Aorta (tissue), 5 donors: ENCODE measurements at places on chromosomes 13 and 19.
A peak's percentile ranks its signal among the peaks of the same experiment; 100 is the strongest.

DNA sequence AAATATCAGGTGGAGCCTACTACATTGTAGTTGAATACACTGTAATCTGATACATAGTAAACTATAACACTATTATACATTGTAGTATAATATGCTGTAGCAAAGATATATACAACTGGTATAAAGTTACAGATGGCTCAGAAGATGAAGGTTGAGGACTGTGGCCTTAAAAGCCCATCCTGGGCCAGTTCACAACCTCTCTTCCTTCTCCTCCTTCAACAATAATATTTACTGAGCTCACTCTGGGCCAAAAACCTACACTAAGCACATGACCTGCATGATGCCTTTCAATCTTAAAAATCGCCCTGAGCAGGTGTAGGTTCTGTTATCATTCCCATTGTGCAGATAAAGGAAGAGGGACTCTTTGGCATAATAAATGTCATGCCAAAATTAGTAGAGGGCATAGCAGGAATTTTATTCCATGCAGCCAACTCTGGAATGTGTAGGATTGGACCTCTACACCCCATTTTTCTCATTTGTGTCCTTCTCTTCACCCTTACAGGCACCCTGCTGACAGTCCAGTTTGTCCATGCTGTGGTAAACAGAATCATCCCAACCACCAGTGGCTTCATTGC lies 14.6 kb upstream of the SIN3B start:
- DNase-seq, result no peak

DNA sequence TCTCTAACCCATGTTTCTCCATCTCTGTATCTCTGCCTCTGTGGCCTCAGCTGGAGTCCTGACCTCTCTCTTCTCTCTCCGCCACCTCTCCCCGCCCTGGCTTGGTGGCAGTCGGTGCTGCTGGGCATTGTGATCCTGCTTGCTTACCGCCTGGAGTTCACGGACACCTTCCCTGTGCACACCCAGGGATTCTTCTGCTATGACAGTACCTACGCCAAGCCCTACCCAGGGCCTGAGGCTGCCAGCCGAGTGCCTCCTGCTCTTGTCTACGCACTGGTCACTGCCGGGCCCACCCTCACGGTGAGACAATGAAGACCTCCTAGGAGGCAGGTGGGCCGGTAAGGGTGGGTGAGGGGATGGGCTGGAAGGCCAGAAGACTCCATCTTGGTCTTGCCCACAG lies 4.2 kb downstream of the PLPPR2 start:
- no peak for DNase-seq

GRCh38 chr13:41678249-41678648 lies 220.9 kb downstream of the RGCC start:
- DNase-seq, result no peak

GRCh38 chr13:94712812-94713560 lies 641 bp upstream of the SOX21 start:
- DNase-seq, result peak; percentile 46

GRCh38 chr19:18172331-18173053 lies 1.1 kb upstream of the IFI30 start:
- DNase-seq, result no peak

- no peak for DNase-seq
Observed at GRCh38 chr19:41844601-41845000, at the start of gene LYPD4. TSS of gene LYPD4 (minus strand) at chr19:41844683. CDS start at chr19:41839285, 5,398 bp downstream.

DNA sequence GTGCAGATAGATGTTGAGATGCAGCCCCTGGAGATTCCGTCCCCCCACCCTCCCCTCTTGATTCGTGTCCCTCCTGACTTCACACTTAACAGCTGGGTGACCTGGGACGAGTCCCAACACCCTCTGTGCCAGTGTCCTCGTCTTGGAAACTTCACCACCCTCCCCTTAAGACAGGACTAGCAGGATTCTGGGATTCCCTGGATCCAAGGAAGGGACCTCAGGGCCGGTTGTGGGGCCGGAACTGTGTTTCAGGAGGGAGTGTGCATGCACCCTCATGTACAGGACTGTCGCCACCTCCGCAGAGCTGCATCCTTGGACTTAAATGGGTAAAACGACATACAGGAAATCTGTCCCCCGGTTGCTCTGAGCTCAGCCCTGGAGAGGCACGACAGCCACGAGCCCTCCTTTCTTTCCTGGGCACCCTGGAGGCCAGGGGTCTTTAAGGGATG lies 990 bp downstream of the MYO9B start:
- no peak for DNase-seq

GRCh38 chr19:3565139-3565538 lies 7.6 kb upstream of the HMG20B start:
- no peak for DNase-seq

- DNase-seq, result peak; percentile 82
Observed at GRCh38 chr19:50658441-50659317, 9.4 kb downstream of the C19orf81 start.

DNA sequence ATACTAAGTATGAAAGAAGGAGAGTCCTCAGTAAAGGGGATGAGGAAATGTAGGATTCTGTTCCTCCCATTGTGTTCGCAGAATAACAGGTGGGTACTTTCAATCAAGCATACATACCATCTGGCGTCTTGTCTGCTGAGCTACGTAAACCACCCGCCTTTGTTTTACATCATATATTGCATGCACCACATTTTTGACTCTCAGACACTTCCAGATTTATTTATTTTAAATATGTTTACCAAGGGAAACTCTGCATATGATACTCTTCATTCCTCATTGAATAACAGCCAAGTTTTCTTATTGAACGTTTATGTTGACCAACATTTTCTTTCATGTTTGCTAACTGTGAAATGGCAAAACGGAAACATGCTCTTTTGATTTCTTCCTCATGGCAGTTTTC lies 174.1 kb downstream of the FGF14 start:
- no peak for DNase-seq

DNA sequence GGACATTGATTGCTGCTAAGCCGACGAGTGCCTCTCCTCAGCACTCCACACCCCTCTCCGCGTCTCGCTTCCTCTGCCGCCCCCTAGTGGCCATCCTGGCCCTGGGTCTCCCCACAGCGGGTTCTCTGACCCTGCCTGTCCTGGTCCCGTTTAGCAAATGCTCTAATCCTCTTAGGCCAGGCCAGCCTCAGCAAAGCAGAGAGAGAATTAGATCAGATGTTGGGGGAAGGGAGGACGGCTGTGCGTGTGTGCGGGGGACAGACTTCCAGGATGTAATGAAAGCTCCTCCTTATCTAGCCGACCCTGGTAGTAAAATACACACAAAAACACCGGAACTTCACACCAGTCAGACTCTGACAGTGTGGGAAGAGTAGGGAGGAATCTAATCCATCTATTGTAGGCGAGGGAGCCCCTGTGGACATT lies 4.5 kb downstream of the TPRX2 start:
- peak; percentile 97 for DNase-seq

DNA sequence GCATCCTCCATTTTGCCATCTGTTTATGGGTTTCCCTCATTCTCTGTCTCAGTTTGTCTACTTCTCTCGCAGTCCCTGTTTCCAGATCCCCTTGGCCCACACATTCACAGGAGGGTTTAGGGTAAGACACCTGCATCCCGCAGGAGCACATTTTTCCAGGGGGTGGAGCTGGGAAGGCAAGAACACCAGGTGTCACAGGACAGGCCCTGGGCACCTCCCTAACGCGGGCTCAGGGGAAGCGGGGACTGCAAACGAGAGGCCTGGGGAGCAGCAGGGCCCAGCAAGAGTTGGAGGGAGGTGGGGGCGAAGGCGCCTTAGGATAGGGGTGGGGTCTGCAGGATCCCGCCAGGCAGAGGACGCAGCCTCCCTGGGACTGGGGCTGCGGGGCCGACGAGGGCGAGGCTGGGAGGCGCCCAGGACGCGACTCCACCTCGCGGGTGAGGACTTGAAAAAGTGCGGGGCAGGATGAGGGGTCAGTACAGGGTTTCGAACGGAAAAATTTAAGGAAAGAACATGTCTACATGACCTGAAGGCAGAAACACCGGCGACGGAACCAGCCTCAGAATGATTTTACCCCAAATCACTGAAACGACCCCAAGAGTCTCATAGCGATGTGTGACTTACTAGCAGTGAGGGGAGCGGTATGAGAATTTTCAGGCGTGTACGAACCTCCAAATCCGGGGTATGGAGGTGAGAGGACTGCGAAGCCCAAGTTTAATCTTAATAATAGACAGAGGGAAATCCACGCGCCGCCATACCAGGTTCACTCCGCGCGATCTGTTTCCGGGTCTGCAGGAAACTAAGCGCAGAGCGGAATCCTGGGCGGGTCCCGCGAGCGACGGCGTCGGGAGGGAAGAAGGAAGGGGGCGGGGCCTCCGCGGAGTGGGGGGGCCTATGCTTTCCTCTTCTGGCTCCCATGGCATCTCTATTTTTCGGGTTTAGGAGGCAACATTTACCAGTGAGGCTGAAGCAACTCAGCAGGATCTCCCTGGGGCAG lies 7.1 kb upstream of the ERVV-2 start:
- DNase-seq, result no peak

- DNase-seq, result peak; percentile 76
Observed at GRCh38 chr19:33395561-33396550, 22.3 kb downstream of the CEBPG start.

DNA sequence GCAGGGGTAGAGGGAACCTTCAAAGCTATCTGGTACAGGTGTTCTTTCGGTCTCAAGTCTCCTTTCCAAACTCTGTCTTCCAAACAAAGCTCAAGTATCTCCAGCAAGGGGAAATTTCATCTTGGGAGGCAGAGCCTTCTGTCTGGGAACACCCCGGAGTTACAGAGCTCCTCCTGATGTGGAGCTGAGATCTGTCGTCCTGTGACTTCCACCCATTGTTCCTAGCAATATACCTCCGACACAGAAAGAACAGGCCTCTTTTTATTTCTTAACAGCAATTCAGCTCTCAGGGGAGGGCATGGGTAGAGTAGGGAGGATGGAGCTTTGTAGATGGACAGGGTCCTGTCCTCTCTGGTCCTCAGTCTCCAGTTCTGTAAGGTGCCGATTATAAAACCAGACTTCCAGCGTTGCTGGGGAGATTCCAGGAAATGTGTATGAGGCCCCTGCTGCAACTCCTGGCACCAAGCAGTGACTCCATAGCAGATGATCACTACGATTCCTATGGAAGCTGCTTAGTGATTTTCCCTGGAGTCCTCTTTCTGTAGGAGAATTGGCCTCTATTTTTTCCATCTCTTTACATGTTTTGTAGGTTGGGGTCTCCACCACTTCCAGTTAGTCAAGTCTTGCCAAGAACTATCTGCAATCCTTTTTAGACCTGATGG lies 56.0 kb upstream of the ARGLU1 start:
- no peak for DNase-seq

- no peak for DNase-seq
Observed at GRCh38 chr13:35283856-35284255, 192.6 kb downstream of the MAB21L1 start.

DNA sequence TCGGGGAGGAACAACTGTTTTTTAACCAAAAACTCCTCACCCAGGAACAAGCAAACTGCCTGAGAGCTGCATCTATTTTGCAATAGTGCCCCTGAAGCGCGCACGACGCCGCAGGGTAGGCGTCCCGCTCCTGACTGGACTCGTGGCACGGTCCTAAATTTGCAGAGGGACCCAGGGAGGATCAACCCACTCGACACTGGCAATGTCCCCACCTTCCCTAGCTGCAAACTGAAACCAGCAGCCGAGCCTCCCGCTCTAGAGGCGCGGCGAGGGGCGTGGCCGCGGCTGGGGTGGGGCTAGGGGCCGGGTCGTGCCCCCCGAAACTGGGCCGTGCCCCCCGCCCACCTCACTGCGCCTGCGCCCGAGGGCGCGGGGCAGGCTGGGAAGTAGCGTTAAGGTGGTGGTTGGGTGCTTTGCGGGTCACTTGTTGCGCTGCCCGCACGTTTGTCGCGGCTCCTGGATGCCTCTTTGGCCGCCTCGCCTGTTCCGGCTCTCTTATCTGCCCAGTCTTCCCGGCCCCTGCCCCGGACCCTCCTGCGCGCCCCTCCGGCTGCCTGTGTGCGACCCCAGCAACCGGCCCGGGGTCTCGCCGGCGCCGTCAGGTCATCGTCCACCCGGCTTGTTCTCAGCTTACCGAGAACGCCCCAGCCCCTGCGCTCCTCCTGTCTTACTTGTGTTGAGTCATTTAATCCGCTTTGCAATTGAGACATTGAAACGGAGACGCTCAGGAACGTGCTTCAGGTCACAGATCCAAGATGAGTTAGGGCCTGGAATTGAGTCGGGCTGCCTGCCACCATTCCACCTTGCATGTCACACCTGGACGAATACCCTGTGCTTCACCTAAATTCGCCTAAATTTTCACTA lies 37.9 kb upstream of the LSM14A start:
- peak; percentile 92 for DNase-seq

DNA sequence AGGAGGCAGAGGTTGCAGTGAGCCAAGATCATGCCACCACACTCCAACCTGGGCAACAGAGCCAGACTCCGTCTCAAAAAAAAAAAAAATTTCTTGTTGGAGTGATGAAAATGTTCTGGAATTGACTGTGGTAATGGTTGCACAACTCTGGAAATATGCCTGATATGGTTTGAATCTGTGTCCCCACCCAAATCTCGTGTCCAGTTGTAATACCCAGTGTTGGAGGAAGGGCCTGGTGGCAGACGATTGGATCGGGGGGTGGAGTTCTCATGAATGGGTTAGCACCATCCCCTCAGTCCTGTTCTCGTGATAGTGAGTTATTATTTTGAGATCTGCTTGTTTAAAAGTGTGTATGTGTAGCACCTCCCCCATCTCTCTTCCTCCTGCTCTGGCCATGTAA lies 41.1 kb upstream of the MAP3K10 start:
- no peak for DNase-seq

DNA sequence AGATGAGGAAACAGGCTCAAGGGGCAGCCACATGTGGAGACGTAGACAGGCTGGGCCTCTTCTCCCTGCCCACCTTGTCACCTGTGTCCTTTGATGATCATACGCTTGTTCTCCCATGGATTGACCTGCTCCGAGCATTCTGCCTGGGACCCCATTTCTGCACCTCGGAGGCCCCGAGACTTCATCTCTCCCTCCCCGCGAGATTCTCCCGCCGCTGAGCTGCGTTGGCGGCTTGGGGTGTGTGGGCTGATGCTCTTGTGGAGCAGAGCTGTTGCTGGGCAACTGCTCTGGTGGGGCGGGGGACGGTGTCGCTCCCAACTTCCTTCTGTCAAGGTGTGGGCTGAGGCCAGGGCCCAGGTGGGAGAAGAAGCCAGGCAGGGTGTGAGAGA lies 22.1 kb downstream of the MAST3 start:
- no peak for DNase-seq

- DNase-seq, result no peak
Observed at GRCh38 chr13:107271227-107271626, 703.3 kb upstream of the ARGLU1 start.

- no peak for DNase-seq
Observed at GRCh38 chr13:38670627-38671026, 16.2 kb upstream of the FREM2 start.

DNA sequence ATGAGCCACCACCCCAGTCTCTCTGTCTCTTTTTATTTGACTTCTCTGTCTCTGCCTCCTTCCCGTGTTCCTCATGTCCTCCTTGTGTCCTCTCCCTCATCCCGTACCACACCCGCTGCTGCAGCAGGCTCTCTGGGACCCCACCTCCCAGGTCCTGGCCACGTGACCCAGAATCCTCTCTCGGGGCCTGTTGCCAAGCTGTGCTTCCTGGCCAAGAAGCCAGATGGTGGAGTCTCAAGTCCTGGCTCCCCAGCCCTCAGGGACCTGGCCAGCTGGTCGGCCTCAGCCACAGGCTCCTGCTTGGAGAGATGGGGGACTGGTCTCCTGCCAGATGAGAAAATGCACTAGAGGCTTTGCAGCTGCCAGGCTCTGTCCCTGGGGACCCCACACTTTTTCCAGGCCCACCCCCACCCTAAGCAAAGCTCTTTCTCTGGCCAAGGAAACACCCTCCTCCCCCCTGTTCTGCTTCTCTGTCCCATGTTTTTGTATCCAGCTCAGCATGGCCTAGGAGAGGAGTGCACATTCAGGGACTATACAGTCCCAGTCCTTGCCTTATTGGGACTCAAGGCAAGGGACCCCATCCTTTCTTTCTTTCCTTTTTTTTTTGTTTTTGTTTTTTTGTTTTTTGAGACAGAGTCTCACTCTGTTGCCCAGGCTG lies 34.3 kb upstream of the SHKBP1 start:
- peak; percentile 84 for DNase-seq
